Mesothelial cell of epicardium (in vitro differentiated cells): ENCODE measurements at places on chromosomes 6 and 20.

DNA sequence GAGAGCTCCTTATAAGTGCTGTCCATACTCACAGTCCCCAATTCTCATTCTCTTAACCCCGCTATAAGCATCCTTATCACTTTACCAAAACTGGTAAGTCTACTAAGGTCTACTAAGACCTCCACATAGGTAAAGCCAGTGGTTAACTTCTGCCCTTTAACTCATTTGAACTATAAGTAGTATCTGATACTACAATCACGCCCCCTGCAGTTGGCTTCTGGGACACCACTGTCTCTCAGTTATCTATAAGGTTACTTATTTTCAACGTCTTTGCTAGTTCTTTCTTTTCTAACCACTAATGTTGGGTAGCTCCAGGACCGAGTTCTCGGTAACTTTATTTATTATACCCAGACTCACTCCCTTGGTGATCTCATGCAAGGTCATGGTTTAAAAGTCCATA, 142.6 kb downstream of the ARHGAP18 start:
- DNase-seq: no peak

DNA sequence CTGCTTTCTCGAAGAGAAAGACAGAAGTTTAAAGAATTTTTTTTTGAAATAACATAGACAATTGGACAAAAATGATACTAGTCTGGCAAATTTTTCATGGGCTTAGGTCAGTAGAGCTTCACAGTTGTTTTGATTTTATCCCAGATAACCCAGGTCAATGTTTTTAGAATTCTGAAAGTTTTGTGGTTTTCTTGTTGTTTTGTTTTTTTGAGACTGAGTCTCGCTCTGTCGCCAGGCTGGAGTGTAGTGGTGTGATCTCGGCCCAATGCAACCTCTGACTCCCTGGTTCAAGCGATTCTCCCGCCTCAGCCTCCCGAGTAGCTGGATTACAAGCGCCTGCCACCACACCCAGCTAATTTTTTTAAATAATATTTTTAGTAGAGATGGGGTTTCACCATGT, 22.8 kb downstream of the KIF13A start:
- no peak for DNase-seq

- DNase-seq: no peak
These were observed 98.4 kb downstream of the FOXC1 start for GRCh38 chr6:1708122-1708521.

DNA sequence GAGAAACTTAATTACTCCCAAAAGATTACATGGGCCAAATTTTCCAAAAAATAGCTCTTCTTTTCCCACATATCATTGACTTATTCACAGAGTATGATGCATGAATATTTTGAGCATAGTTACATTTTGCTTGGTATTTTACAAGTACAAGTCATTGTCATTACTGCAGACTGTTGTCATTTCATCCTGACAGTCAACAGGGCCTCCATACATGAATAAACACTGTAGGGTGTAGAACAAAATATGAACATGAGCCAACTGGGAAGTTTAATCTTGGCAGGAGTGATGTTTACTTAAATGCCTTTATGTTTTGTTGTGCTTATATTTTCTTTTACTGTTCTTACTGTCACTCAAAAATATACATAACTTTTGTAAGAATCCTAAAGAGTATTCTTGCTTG, 340.7 kb downstream of the ADGRB3 start:
- DNase-seq: no peak
